ENCODE measurements at places on chromosomes 7 and 10. TPM values are rescaled to one million over a fixed set of nuclear protein-coding genes. Genes with fewer than 3 reads are reported as not detected.

The DGKB gene
- 0.52 TPM for total RNA-seq

The JAKMIP3 gene
- 0.42 TPM for total RNA-seq

The HABP2 gene
- not detected for total RNA-seq

The GRM3 gene
- 0.30 TPM for total RNA-seq

The CAMK2B gene
- not detected for total RNA-seq

The OGDH gene
- total RNA-seq: 63.1 TPM

The AKR1D1 gene
- not detected for total RNA-seq

The IKZF1 gene
- 1.4 TPM for total RNA-seq

The PRLHR gene
- total RNA-seq: not detected

The DNAJB12 gene
- 18.8 TPM for total RNA-seq

The SLC26A4 gene
- total RNA-seq: not detected

The ADAM12 gene
- total RNA-seq: 0.11 TPM

The HIBADH gene
- total RNA-seq: 53.7 TPM

The FAM25G gene
- total RNA-seq: not detected

The TMEM236 gene
- total RNA-seq: 0.03 TPM

The BCL7B gene
- total RNA-seq: 18.7 TPM

The CAV1 gene
- total RNA-seq: 79.9 TPM

The CDCA7L gene
- total RNA-seq: 128 TPM

All from H7 (cell line).